Activated naive CD4-positive, alpha-beta T cell (primary cell): ENCODE measurements at places on chromosomes 11 and 22.

GRCh38 chr11:68396516-68396915, 64.0 kb upstream of the PPP6R3 start:
- no peak for DNase-seq

DNA sequence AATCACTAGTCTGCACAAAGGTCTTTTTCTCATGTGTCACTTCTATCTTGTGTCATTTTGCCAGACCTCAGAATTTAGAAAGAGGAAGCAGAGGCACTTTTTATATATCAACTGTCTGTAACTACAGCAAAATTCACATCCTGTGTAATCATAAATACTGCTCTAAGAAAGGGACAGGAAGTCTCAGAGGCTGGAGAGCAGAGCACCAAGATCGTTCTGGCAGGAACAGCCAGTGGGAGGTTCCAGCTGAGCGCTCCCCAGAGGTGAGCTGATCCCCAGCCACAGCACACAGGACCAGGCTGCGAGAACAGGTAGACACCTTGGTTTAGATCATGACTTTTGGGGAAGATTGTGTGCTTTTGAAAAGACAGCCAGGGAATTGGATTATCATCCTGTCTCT, at the start of gene MS4A7:
TSS of gene MS4A7 (plus strand) at position 179 of the 400 bp plus-strand sequence. CDS start 4,610 bp downstream, outside the sequence.
- DNase-seq: no peak

GRCh38 chr11:70738661-70739060, 340.3 kb downstream of the CTTN start:
- no peak for DNase-seq

GRCh38 chr22:47063606-47064005, 301.2 kb downstream of the TBC1D22A start:
- no peak for DNase-seq

DNA sequence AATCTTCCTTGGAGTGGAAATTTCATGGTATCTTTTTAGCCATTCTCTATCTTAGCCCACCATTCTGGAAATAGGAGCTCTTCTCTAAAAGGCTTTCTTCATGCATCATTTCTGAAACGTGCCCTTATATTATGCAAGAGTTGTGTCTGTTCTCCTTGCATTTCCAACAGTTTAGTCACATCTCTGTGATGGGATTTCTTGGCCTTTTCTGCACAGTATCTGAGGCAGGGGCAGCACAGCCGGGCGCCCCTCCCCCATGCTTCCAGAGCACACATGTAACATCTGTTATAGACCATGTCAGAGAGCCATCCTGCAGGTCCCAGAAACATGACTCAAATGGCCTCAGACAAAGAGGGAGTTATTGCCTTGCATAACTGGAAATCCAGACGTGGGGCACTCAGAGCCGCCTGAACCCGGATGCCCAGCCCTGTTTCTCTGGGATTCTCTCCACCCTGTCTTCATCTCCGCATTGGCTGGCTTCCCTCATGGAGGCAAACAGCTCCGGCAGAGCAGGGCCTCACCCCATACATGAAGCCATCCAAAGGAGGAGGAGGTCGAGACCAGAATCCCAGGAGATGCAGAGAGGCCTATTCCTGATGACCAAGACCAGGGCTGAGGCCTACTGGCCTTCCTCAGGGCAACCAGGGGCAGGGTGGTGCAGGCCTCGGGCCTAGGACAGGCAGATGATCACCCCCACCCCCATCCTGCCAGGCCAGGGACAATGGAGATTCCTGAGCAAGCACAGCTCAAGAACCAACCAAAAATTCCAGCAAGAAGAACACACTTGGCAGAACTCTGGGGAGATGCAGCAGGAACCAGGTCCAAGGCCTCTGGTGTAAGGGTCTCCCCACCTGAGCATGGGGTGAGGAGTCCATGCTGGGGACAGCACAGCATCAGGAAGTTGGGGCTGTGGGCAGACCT, 61.3 kb downstream of the IGLL5 start:
- no peak for DNase-seq

GRCh38 chr11:34866375-34866774, 49.8 kb downstream of the APIP start:
- no peak for DNase-seq

DNA sequence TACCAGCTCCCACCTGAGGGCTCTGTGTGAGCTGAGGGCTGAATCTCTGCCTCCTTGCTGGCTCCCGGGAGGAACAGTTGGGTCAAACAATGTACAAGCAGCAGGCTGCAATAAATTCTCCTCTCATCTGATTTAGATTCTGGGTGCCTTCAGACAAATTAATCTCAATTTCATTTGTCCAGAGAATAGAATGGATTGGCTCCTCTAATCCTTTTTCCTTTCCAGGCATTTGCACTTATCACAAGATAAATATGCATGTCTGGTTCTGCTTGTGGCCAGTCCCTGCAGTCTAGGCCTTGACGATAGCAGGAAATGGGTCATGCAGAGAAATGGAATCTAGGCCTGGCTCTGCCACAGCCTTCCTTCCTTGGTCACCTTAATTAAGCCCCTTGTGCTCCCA, 28.7 kb downstream of the UPB1 start:
- no peak for DNase-seq

DNA sequence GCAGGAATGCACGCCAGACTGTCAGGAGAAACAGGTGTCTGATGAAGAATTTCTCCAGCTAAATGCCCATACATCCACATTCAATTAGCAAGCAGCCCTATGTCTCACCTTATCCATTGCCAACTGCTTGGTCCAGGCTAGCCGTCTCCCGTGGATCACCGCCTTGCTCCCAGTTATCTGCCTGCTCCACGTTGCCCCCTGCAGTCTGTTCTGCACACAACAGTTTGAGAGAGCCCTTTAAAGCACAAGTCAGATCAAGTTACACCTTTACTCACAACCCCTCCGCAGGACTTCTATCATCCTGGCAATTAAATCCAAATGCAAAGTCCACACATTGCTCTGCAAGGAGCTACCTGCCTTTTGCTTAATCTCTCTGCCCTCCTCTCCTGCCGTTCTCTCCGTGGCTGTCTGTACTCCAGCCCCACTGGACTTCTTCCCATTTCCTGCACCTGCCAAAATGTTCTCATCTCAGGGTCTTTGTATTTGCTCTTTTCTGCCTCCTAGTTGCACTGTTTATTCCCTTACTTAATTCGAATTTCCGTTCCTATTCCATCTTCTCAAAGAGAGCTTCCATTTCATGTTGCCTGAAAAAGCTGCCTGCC, 185.3 kb upstream of the LARGE1 start:
- DNase-seq: no peak

- DNase-seq: no peak
Observed at GRCh38 chr11:95720195-95720594, 69.4 kb downstream of the FAM76B start.

GRCh38 chr11:114181752-114182151, 114.4 kb upstream of the NNMT start:
- no peak for DNase-seq

DNA sequence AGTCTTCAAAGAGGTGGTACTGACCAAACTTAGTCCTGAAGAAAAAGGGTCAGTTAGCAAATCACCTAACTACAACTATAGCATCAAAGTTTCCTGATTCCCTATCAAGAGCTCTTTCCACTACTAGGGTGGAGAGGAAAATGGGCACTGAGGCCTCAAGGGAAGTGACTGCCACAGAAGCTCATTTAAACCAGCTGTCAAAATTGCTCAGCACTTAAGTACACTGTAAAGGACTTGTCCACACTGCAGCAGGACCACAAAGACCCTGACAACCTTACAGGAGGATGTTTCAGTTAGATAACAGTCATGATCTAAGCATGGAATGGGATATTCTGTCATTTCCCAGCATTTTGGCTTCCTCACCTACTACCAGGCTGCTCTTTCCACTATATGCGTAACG, 33.0 kb downstream of the FAM168A start:
- no peak for DNase-seq

DNA sequence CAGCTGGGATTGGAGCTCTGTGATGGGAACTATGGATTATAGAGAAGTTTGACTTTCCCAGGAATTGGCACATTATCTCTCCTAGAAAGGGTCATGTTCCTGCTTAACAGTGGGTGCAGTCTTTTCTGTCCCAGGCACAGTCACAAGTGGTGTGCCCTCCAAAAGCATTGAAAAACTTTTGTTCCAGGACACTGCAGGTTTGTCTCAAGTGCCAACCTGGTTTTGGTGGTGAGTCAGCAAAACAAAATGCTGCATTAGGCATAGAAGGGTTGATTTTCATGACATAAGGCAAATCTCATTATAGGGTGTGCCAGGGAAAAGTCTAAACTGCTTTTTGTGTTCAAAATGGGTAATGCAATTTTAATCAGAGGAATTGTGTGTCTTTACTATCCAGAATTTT, 4.9 kb downstream of the HTATIP2 start:
- DNase-seq: no peak

GRCh38 chr22:24088816-24089215, 77.7 kb downstream of the CABIN1 start:
- no peak for DNase-seq

DNA sequence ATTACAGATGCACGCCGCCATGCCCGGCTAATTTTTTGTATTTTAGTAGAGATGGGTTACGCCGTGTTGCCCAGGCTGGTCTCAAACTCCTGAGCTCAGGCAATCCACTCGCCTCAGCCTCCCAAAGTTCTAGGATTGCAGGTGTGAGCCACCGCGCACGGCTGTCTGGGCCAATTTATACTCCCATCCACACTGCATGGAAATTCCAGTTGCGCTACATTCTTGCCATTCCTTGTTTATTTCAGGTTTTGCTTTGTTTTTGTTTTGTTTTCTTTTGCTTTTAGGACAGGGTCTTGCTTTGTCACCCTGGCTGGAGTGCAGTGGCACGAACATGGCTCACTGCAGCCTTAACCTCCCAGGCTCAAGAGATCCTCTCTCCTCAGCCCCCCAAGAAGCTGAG, 11.0 kb upstream of the CAPRIN1 start:
- no peak for DNase-seq

GRCh38 chr22:24768537-24769374, 5.8 kb downstream of the PIWIL3 start:
- no peak for DNase-seq

DNA sequence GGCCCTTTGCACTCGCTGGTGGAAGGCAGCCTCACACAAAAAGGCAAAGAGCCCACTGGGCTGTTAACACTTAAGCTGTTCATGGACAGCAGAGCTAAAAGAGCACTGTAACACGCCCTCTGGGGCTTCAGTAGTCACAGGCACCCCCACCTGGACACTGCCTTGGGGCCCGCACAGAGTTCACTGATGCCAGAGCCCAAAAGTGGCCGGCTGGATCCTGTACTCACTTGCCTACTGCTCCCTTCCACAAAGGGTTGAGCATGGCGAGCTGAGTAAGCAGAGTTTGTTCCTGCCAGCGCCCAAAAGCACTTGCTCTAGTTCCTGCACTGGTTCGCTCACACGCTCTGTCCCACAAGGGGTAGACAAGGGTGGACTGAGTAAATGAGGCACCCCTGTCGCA, 78.8 kb downstream of the RELT start:
- no peak for DNase-seq

- DNase-seq: peak; percentile 22
Observed at GRCh38 chr11:20127671-20128527, 32.4 kb downstream of the DBX1 start.
